T-helper 2 cell treated with Interferon-gamma antibody and Interleukin-4, amounts not matched to agents 100 ng/mL and 5 ng/mL, for 36 hours (primary cell): ENCODE measurements at places on chromosomes 1 and 21. TPM values are rescaled to one million over a fixed set of nuclear protein-coding genes. Genes with fewer than 3 reads are reported as not detected.

LPAR3 gene
- total RNA-seq = 0.09 and 0.25 TPM in 2 replicates

BRDT gene
- total RNA-seq = not detected in 2 replicates

TSPAN2 gene
- total RNA-seq = 3.3 and 3.4 TPM in 2 replicates

EFNA1 gene
- total RNA-seq = not detected in 2 replicates

SELL gene
- 517 and 529 TPM in 2 replicates for total RNA-seq

MAGOH gene
- 71.7 and 72.5 TPM in 2 replicates for total RNA-seq

LRRC53 gene
- not detected in 2 replicates for total RNA-seq

CALML6 gene
- total RNA-seq = 0.11 and 0.48 TPM in 2 replicates

BLACAT1 gene
- total RNA-seq = 0.09 TPM in 1 of 2 replicates, not detected in the other

REG4 gene
- total RNA-seq = not detected in 2 replicates

GJA9 gene
- not detected in 2 replicates for total RNA-seq

TM2D1 gene
- 34.6 and 36.8 TPM in 2 replicates for total RNA-seq
